Activated CD4-positive, alpha-beta T cell treated with anti-CD3 and anti-CD28 coated beads, Interleukin-2, amount 10 ng/mL, durations not matched to agents 24 days and 14 days (primary cell): ENCODE measurements at places on chromosomes 16 and 17. TPM values are rescaled to one million over a fixed set of nuclear protein-coding genes. Genes with fewer than 3 reads are reported as not detected.
A peak's percentile ranks its signal among the peaks of the same experiment; 100 is the strongest.

- no peak for DNase-seq
Observed at GRCh38 chr17:10087355-10087754, 111.1 kb downstream of the GAS7 start.

GRCh38 chr17:4969047-4969550, 1.5 kb upstream of the SPAG7 start:
- peak; percentile 78 for DNase-seq

DNA sequence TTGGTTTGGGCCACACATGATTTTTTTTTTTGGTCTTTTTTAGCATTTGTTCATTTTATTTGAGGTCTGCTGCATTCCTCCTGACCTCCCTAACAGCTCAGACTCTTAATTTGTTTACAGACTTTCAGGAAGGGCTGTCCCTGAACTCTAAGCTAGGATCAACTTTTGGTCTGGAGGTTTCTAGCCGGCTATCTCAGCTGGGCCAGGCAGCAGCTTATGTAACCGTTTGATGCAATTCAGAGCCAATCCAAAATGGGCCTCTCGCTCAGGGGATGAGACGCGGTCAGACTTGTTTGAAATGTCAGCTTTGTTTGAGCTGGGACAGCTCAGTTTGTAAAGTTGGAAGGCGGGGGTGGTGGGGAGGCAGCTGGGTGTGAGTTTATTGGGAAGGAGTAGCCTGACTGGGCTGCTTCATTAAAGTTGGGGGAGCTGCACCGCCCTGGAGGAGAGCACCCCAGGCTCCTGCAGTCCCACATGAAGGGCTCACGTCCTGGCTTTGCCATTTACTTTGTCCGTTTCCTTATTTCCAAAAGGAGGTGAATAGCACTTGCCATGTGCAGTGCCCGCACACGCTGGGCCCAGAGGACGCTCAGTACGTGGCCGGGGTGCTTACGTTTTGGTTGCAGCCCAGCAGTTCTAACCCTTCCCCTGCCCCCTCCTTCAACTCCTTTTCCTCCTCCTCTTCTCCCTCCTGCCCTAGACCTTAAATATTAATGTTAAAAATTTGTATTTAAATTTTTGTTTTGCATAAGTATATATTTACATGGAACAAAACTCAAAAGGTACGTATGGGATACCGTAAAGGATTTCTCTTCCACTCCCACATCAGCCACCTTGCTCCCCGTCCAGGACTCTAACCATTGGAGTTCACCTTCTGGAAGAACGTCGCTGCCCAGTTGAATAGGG, 121.2 kb downstream of the SNX29 start:
- DNase-seq = no peak

DNA sequence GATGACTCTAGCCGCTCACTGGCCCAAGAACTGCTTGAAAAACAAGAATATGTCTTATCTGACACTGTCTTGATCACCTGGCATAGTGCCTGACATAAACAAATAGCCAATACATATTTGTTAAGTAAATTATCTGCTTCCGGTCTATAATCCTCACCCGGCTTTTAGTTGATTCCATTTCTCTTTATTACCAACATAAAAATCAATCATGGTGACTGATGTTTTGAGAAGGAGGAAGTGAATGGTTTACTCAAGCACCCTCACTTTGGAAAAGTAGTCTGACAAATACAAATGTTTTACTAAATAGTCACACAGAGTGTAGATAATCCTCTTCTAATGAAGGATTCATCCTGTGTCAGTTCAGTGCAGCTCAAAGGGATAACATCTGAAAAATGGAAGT, 47.0 kb downstream of the SKAP1 start:
- DNase-seq = no peak

- DNase-seq = no peak
Observed at GRCh38 chr16:86558355-86559193, 3.5 kb upstream of the MTHFSD start.

- DNase-seq = no peak
Observed at GRCh38 chr17:46859996-46860395, 8.6 kb downstream of the WNT9B start.

- no peak for DNase-seq
Observed at GRCh38 chr17:79005063-79005861, 4.3 kb downstream of the CANT1 start.

Gene KRT14
- not detected in 2 replicates for total RNA-seq
